ENCODE measurements at places on chromosomes 12 and 14.

GRCh38 chr14:92678766-92679165 is 69.7 kb downstream of the LGMN start:
- no peak for DNase-seq

DNA sequence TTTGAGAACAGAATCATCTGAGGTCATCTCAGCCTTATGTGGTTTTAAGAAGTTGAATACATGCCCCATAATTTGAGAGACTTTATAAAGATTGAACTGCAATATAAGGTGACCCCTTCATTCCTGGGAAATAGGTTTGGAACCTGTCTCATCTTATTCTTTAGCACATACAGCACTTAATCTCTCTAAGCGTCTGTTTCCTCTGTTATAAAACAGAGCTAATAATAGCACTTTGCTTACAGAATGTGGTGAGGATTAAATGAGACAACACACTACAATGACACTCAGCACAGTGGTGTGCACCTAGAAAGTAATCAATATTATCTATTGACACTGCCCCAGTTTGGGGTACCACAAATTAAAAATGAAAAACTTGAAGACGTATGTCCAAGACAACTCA is 102.1 kb downstream of the DUSP6 start:
- no peak for DNase-seq

- DNase-seq = no peak
Measured at GRCh38 chr14:37721976-37722659, 126.7 kb downstream of the TTC6 start.

DNA sequence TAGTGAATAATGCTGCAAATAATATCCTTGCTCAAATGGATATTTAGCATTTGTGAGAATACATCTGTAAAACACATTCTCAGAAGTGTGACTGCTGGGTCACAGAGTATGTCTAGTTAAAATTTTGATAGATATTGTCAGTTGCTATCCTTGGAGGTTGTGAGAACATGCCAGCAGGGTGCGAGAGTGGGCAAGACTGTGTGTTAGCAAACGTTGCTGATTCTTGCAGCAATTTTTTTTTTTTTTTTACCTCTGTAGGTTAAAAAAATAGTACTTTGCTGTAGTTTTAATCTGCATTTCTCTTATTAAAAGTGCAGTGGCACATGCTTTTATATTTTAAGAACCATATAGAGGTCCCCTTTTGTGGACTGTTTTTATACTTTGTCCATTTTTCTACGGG is 4.5 kb upstream of the NYNRIN start:
- peak; percentile 53 for DNase-seq

DNA sequence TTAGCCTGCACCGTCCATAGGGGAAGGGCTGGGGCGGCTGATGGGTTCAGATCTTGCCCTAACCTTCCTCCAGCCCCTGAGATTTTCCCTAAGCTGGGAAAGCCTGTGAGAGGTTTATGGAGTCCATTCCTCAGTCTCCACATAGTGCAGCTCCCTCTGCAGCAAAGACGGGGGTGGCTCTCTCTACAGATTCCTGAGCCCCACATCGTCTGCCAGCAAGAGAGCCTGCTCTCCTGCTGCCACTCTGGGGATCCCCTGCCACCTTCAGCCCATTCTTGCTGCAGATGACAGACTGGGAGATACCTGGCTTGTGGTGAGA is 3.1 kb downstream of the SMIM41 start:
- DNase-seq = peak; percentile 43

DNA sequence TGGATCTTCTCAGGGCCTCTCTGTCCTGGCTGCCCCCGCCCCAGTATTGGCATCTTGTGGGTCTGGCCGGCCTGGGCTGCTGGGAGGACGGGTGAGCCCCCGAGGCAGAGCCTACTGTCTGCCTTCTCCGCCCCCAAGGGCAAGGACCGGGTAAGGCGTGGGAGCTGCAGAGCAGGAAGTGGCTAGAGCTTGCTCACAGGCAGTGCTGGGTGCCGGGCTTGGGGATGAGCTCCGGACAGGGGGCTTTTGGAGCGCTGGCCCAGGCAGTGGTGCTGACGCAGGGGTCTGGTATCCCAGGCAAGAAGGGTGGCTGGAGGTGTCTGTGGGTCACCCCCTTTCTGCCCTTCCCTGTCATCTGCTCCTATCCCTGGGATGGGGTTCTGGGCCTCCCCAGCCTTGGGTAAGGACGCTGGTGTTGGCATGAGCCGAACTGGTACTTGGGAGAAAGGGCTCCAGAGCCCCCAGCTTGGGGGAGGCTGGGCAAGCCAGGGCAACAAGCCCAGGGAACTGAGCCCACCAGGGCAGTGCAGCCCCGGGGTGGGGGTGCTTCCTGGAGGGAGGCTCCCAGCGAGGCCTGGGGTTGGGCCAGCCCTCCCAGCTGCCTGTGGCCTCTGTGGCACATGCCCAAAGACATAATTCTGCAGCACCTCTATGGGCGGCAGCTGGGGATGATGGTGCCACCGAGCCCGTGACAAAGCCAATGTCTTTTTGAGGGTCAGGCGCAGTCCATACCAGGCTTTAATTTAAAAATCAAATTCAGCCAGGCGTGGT is 126.3 kb downstream of the KIF26A start:
- DNase-seq = no peak

- DNase-seq = no peak
Measured at GRCh38 chr14:103194256-103195045, 71.2 kb downstream of the TNFAIP2 start.

DNA sequence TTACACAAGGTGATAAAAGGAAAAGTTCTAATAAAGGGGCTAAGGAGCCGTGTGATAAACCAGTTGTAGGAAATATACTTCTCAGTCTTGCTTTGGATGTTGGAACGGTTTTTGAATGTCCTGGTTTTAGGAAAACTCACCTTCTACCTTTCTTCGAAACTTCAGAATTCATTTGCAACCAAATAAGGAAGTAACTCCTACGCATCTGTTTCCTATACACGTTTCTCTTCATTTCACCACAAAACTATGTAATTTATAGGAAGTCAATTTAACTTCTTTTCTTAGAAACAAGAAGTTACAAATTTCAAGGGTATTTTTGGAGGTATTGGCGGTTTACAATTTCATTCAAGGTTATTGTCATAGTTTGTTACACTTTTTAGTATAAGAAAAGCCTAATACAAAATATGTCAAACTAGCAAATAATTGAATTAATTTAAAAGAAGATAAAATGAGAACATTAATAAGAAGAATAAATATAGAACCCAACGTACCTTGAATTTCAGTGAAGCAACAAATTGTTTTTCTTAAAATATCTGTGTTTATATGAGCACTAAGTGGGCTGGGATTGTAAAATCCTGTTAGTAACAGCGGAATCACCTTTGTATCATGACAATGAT is 33.2 kb upstream of the CD69 start:
- peak; percentile 61 for DNase-seq

DNA sequence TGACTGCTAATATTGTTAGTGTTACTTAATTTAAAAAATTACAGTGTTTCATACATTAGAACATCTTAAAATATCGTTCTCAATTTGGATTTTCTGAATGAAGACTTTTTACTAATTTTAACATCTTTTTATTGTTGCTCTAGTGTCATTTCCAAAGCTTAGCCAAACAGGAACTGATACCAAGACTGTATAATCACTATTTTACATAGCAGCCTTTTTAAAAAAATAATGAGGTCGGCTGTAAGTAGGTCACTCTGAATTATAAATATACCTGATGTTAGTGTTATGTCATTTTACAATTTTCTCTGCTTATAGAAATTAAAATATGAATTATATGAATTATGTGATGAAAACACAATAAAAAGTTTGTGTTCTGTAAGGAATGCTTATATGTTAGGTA is 321.5 kb downstream of the TMEM117 start:
- peak; percentile 19 for DNase-seq

GRCh38 chr12:14846876-14847580 is 3.7 kb upstream of the ART4 start:
- no peak for DNase-seq

- DNase-seq = no peak
Measured at GRCh38 chr12:113007166-113007565, 28.8 kb downstream of the OAS2 start.

DNA sequence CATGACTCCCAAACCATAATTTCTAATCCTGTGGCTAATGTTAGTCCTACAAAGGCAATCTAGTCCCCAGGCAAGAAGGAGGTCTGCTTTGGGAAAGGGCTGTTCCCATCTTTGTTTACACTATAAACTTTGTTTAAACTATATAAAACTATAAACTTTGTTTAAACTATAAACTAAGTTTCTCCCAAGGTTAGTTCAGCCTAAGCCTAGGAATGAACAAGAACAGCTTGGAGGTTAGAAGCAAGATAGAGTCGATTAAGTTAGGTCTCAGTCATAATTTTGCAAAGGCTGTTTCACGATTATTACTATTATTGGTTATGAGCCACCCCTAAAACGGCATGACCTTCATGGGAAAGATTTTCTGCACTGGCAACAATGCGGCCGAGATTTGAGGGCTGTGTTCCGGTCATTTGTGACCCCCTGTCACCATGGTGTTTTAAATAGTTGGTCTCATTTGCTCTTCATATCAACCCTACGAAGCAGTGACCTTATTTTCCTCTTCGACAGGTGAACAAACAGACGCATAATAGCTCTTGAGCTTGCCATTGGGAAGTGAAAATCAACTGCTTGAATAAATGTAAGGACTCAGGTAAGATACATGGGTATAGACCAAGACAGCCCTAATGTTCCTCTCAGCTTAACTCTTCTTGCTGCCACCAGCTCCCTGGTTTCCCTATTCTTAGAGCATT is 322.6 kb upstream of the TMEM132C start:
- no peak for DNase-seq

DNA sequence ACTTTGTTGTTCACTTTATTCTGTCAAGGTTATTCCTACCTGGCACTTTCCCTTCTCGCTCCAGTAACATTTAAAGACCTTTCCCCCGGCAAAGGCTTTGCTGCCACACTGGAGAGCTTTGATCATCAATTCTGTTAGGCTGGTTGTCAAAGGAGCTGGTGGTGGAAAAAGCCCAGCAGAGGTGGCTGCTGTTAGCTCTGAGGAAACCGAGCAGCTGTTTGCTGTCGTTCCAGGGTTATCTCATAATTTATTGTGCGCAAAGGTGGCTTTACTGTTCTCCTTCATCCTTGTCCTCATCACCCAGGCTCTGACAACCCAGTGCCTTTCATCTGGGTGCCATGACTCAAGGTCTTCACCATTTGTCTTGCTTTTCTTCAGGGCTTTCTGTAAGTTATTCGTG is 38.2 kb upstream of the CRADD start:
- DNase-seq = no peak

DNA sequence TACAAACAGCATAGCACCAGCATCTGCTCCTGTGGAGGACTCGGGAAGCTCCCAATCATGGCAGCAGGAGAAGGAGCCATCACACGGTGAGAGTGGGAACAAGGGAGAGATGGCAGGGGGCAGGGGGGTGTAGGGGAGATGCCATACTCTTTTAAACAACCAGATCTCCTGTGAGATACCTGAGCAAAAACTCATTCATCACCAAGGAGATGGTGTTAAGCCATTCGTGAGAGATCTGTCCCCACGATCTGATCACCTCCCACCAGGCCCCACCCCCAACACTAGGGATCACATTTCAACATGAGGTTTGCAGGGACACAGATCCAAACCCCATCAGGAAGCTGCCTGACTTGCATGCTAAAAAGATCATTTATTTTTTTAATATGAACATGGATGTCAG is 499.3 kb downstream of the TMEM132D start:
- no peak for DNase-seq

GRCh38 chr12:6234214-6234613 is 34.0 kb downstream of the CD9 start:
- DNase-seq = no peak

GRCh38 chr12:26768611-26769603 is 64.1 kb downstream of the ITPR2 start:
- peak; percentile 42 for DNase-seq

DNA sequence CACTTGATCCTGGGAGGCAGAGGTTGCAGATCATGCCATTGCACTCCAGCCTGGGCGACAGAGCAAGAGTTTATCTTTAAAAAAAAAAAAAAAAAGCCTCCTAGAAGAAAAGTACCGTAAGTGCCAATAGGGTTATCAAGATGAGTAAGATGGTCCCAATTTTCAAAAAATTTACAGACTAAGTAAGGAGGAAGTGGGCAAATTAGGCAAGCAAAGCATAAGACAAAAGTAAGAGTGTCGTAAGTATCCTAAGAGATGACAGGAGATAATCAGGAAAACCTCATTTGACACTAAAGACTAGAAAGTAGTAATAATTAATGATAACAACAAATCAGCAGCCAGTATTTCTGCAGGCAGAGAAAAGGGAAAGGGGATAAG is 12.2 kb downstream of the PYM1 start:
- no peak for DNase-seq

DNA sequence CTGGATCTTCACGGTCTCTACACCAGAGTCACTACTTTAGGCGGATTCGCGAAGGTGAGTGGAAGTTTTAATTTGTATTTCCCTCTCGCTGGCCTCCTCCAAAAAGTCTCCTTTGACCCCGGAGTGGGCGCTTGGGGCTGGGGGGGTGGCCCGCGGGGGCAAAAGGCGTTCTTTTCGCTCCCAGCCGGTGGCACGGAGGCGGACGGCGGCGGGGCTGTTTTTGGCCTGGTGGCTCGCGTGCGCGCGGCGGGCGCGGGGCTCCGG is 510 bp downstream of the ARID2 start:
- DNase-seq = no peak

DNA sequence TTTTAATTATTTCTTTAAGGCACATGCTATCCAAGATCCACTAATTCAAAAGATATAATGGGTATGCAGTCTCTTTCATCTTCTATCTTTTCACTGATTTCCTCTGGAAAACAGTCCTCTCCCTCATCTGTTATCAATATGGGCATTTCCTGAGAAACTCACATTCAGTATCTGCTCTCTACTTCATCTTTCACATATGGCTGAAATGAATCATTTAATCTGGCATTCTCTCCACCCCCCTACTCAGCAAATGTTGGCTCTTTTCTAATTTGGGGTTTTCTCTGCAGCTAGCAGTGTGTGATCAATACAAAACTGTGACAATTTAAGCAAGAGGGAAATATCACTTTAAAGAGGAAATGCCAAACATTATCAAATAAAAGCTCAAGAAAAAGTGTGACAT is 157.1 kb upstream of the TMTC1 start:
- DNase-seq = no peak

DNA sequence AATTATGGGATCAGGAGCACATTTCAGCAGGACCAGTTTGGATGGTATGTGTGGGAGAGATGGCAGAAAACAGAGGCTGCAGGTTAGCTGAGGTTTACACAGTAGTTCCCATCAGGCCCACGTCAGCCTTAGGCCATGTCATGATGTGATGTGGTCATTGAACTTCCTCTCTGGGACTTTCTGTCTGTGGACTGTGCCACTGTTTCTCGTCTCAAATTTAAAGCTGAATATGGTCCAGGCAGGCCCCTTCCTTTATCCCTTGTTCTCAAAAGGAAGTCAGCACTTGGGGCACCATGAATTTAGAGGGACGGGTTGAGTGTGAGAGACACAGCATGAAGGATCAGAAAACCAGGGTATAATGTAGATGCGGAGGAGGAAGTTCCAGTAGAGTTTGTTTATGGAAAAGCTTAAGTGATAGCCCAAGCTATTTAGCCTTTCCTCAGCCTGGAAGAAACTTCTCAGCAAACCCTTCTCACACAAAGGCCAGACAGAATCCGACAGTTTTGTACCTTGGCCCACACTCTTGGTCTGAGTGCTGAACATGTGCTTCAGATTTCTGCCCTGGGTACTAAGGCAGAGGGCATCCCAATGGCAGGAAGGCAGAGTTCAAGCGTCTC is 3.6 kb upstream of the IGFBP6 start:
- no peak for DNase-seq

All from NAMALWA (cell line).